Mucosa of gallbladder (tissue), 1 donor: ENCODE measurements at places on chromosomes 6 and 20. TPM values are rescaled to one million over a fixed set of nuclear protein-coding genes. Genes with fewer than 3 reads are reported as not detected.

CCM2L gene
- total RNA-seq: 5.6 TPM

TRAPPC3L gene
- total RNA-seq: not detected

STMND1 gene
- total RNA-seq: 2.2 TPM

TREML2 gene
- not detected for total RNA-seq

BCKDHB gene
- 20.9 TPM for total RNA-seq

ELOVL2 gene
- 0.81 TPM for total RNA-seq

GRCh38 chr6:4611429-4612129 is 164.6 kb upstream of the CDYL start:
- DNase-seq: peak; percentile 51

GRCh38 chr6:119727504-119728219 is 378.1 kb upstream of the MAN1A1 start:
- peak; percentile 13 for DNase-seq

DNA sequence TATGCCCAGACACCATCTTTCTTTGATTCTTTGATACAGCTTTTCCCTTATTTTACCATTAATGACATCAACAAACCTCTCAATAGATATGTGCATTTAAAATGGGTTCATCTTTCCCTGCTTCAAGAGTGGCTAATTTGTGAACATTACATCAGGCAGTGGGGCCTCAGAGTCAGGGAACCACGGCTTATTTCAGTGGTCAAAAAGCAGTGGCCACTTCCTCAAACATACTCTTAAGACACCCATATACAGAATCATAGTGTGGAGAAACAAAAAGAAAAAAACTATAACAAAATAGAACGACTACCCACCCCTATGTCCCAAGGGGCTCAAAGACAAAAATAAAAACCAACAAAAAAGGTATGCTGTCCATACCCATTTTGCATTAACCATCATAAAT is 12.9 kb downstream of the SALL4 start:
- no peak for DNase-seq

DNA sequence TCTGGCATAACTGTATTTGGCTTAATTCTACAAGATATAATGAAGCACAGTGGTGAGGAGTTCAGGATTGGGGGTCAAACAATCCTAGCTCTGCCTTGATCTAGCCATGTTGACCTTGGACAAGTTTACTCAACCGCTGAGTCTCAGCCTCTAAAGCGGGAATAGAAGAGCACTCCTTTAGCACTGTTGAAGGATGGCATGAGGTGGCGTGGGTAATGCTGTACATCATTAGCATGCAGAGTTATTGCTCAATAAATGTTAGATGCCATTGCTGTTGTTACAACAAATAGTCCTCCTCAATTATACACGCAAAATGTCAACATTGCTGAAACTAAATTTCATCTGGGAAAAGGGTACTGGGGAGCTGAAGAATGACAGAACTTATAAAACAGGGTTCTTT is 78.6 kb downstream of the KIF13A start:
- DNase-seq: no peak

DNA sequence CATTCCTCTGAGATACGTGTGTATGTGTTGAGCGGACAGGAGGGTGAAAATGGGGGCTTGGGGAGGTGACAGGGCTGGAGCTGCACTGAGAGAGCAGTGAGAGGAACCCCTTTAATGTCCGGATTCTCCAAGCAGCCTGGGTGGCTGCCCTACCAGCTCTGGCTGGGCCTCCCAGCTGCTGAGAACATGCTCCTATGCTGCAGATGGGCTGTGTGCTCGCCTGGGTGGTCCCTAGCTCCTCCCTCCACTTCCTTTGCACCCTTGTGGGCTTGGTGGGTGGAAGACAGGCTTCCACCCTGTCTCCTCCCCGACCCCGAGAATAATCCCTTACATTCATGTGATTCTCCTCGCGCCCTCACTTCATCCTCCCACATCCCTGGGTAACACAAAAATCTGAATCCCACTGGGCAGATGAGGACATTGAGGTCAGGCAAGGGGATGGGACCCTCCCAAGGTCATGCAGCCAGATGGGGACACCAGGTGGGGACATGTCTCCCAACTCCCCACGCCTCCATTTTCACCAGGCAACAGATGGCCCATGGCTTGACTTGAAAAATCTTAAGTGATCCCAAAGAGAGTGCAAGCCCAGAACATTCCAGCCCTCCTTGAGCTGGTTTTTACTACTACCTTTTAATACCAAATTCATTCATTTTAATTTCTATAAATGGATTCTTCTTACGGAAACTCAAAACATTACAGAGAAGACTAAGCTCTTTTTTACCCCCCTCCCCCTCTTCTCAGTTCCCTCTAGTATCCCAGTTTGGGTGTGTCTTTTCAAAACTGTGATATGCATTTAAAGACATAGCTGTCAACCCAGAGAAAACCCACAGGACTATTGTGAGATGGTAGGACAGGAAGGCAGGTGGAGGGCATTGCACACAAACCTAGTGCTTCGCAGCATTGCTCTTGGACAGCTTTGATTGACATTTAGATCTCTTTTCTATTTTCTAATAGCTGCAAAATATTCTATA is 5.0 kb upstream of the PDRG1 start:
- DNase-seq: no peak

GRCh38 chr20:63691711-63692435 is 4.6 kb upstream of the TNFRSF6B start:
- no peak for DNase-seq

DNA sequence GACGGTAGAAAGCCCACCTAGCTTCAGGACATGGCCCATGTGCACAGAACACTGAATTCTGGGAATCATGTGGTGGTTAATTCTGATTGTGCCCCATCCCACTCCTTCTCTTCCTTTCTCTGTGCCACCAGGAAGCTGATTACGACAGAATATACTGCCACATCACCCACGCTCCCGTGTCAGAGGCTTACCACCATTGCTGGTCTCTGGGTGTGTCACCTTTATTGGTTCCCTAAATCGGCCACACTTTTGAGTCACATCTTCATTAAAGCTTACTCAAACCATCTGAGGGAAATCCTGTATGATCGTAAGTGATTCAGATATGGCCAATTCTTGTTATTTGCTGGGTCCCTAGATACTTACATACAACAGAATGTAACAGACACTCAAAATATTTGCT is 3.1 kb downstream of the TRMT6 start:
- DNase-seq: no peak

DNA sequence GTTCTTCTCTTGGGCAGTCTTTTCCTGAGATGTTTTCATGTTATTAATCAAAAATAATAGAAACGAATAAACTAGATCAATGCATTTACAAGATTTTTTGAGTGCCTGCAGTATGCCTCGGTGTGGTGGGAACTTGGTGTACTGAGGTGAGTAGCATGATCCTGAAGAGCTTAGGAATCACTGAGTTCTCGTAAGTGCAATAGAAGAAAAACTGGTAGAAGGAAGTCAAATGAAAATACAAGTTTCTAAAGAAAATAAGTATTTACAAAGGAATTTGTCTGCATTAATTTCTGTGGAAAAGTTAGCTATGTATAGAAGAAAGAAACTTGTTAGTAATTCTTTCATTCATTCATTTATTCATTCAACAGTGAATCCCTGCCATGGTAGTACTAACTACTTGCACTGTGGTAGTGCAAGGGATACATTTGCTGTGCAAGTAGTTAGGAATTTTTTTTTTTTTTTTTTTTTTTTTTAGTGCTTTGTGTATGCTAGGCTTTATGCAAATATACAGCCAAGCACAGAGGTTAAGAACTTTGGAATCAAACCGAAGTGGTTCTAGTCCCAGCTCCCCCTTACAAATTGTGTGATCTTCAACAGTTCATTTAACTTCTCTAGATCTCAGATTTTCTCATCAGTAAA is 13.9 kb downstream of the NT5E start:
- DNase-seq: no peak
